ENCODE measurements at places on chromosomes 3 and 15.

DNA sequence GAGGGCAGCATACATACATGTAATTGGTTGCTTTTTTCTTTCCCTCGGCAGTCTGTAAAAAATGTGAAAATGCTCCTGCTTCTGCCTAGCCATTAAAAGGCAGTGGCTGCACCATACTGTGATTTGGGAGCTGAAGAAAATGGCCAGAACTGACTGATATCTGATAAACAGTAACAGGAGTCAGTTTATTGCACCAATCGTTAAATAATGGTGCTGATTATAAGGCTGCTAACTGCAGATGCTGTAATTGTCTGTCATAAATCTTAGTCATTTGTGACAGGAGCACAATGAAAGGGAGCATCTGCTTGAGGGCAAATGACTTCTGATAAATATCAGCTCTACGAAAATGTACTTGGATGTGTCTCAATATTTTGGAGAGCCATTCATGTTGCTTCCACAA is 263.1 kb upstream of the DNAJC19 start:
- no peak for DNase-seq

GRCh38 chr15:77517579-77517978 is 96.9 kb downstream of the HMG20A start:
- no peak for DNase-seq

DNA sequence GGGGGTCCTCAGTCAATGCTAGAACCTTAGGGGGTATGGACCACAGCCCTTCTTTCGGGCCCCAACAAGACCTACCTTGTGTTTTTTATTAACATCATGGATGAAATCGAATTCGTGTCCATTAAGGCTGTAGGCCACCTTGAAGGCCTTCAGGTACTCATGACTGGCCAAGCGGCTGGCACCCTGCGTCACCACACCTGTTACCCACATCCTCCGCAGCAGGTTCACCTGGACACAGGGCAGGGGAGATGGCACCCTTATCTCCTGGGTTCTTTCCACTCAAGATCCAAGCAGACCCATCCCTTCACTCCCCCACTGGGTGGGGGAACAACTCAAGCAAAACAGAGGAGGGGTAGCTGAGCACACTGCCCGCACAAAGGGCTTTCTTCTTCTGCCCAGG is 6.6 kb downstream of the MFGE8 start:
- DNase-seq = no peak

DNA sequence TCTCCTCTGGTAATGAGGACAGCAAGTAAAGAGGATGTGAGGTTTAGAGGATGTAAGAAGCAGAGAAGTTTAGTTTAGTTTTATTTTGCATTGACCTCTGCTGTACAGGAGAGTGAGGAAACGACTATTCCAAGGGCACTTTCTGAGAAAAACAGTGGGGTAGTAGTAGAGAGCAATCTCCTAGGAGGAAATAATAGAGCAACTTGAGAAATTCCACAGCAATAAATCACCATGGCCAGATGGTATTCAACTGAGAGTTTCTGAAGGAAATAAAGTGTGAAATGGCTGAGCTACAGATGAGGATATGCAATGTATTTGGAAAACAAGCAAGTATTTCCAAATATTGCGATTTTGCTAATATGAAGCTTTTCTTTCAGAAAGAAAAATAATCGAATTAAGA is 118.9 kb downstream of the DPH6 start:
- no peak for DNase-seq

GRCh38 chr3:29514170-29514569 is 233.3 kb downstream of the RBMS3 start:
- DNase-seq = no peak

- DNase-seq = peak; percentile 6
Measured at GRCh38 chr15:52246686-52247431, 48.7 kb downstream of the MYO5C start.

All from hematopoietic multipotent progenitor cell treated with erythropoietin and hydrocortisone succinate and interleukin-3 and kit ligand, for 8 days (in vitro differentiated cells).